A673 (cell line): ENCODE measurements at places on chromosomes 7 and 10. TPM values are rescaled to one million over a fixed set of nuclear protein-coding genes. Genes with fewer than 3 reads are reported as not detected.

GRCh38 chr7:128164061-128164954 is 76.8 kb upstream of the LEP start:
- H3K4me3 ChIP-seq, result no peak overlapping the region
- H3K36me3 ChIP-seq, result no peaks in the 10 kb centered on the region
- peaks cover 7% of the 10 kb centered on the region for H3K4me1 ChIP-seq
- H3K27ac ChIP-seq, result no peak overlapping the region
- DNase-seq, result no peak

SNCG gene
- total RNA-seq, result not detected in 2 replicates

- H3K27me3 ChIP-seq, result no peaks in the 10 kb centered on the region
- H3K4me3 ChIP-seq, result no peak overlapping the region
- H3K4me1 ChIP-seq, result peaks cover 22% of the 10 kb centered on the region
- no peak for DNase-seq
These were observed 1.2 kb upstream of the CALU start for GRCh38 chr7:128737867-128738385.

ZNF775 gene
- total RNA-seq, result 12.1 and 14.3 TPM in 2 replicates
